Dermis blood vessel endothelial cell (primary cell): ENCODE measurements at places on chromosomes 11 and 22. TPM values are rescaled to one million over a fixed set of nuclear protein-coding genes. Genes with fewer than 3 reads are reported as not detected.

GRCh38 chr22:19871023-19871844 lies 16.6 kb upstream of the GNB1L start:
- no peak for DNase-seq

DNA sequence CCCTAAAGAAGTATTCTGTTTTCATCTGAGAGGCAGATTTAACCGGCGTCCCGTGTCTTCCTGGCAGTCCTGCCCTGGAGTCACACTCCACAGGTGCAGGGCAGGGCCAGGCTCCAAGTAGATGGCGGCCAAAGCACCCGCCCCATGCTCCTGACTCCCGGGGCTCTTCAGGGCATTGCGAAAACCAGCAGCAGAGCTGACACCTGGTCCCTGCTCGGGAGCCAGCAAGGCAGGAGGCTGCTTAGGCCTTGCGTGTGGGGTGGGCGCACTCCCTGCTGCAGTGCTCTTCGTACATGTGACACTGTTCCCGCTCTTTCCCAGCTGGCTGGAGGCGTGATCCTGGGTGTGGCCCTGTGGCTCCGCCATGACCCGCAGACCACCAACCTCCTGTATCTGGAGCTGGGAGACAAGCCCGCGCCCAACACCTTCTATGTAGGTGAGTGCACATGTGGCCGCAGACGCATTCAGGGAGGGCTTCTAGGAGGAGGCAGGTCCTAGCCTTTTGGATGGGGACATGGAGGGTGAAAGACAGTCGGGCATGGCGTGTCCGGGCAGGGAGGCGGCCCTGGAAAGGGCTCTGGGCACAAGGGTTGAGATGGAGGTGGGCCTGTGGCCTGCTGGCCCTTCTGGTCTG lies 10.3 kb upstream of the TSSC4 start:
- DNase-seq, result no peak

- no peak for DNase-seq
These were observed 323.9 kb downstream of the CADM1 start for GRCh38 chr11:115180272-115180671.

- no peak for DNase-seq
These were observed 24.1 kb downstream of the ADAMTS15 start for GRCh38 chr11:130472434-130472961.

DNA sequence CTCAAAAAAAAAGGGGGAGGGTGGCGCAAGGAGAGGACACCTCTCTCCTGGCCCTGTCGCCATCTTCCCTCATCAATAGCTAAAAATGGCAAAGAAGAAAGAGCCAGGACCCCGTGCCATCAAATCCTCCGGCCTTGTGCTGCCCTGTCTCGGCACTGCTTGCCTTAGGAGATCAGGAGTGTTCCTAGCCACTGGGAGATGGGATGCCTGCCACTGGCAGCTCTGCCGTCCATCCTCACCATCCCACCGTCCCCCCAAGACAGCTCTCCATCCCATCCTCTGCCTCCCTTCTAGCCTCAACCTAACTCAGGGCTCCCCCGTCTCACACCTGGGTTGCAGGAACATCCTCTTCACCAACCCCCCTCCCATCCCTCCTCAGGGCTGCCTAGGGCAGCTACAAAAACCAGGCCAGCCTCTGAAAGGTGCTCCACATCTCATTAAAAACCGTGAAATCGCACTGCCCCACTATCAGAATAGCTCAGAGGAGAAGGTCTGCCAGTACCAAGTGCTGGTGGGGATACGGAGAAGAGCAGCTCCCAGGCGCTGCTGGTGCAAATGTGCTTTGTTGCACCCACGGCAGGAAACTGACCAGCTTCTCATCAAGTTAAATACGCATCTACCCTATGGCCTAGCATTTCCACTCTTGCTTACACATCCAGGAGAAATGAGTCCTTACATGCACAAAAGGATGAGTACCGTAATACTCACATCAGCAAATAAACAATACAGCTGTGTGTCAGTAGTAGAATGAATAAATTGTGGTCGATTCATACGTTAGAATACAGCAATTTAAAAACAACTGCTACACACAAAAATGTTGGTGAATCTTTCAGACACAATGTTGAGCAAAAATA lies 31.7 kb upstream of the GCAT start:
- DNase-seq, result no peak

DNA sequence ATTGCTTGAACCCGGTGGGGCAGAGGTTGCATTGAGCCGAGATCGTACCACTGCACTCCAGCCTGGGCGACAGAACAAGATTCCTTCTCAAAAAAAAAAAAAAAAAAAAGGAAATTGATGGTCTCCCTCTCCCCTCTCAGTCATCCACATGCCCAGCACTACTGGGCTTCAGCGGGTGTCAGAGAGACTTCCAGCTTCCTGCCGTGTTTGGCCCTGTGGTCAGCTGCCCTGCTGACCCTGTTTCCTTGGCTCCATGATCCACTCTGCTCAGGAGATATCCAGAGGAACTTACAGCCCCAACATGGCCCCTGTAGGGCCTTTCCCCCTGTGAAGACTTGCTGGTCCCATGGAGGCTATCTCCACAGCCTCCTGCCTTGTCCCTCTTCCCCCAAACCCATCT lies 6.1 kb upstream of the PNPLA3 start:
- no peak for DNase-seq

DNA sequence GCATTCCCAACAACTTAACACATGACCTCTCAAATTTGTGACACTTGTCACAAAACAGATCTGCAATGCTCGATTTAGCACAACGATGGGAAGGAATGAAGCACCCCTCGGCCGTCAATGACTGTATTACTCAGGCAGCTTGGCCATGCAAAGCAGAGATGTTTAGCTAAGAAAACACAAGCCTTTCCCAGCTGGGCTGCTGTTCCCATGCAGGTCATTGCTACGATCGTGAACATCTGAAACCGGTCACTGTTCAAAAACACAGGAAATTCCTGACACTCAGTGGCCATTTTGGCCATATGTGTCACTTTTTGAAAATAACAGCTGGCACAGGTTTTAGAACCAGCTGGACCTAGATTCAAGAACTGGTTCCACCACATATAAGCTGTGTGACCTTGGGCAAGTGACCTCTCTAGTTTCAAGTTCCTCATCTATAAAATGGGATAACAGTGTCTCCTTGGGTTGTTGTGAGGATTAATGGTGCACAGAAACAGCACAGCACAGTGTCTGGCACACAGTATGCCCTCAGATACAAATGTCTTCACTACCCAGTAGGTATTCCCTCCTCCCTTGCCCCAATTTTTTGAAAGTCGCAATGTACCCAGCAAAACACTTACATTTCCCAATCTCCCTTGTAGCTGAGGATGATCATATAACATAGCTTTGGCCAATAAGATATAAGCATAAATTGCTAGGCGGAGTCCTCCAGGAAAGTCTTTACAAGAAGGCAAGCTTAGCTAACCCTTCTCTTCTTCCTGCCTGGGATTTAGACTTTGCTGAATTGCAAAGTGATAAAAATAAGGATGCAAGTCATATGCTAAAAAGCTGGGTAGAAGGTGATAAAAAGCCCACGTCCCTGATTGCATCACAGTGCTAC lies 93.1 kb downstream of the C11orf58 start:
- DNase-seq, result no peak

MAPK8IP1 gene
- 2.2 and 3.1 TPM in 2 replicates for total RNA-seq
